ENCODE measurements at places on chromosomes 3 and 15.

GRCh38 chr3:9930804-9931418, 2.7 kb upstream of the CRELD1 start:
- peak; percentile 43 for DNase-seq

DNA sequence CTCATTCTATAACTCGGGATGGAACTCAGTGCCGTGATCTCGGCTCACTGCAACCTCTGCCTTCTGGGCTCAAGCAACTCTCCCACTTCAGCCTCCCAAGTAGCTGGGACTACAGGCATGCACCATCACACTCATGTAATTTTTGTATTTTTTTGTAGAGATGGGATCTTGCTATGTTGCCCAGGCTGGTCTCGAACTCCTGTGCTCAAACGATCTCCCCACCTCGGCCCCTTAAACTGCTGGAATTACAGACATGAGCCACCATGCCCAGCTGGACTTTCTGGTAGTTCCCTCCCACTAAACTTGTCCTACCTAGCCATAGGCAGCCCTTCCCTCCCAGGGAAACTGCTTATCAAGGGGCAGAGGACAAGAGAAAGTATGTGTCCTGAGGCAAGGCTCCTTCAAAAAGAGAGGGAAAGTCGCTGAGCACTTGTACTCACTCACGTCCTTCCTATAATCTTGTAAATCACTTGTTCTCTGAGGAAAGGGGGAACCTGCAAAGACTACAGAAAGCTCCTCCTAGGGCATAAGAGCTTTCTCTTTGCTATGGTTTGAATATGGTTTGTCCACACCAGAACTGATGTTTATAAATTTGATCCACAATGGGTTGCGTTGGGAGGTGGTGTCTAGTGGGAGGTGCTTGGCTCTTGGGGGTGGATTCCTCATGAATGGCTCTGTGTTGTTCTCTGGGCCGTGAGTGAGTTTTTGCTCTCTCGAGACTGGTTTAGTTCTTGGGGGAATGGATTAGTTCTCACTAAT, 13.6 kb upstream of the TBL1XR1 start:
- DNase-seq: no peak

DNA sequence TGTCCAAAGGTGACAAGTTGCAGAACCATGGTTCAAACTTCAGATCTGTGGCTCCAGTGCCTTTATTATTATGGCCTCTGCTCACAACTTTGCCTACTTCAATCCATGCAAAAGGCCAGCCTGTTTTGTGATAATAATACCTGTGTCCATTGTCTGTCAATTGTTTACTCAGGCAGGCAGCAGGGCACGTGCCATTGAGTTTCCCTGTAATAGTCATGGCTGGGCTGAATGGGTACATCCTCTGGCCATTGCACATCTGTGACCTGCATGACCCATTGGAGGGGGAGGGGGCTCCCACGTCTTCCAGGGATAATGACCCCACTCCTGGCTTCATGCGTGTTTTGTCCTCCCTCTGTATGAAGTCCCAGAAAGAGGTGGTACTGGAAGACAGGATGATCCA, 215.4 kb downstream of the SSR3 start:
- DNase-seq: no peak

GRCh38 chr15:88974392-88974791, 61.2 kb upstream of the MFGE8 start:
- no peak for DNase-seq

DNA sequence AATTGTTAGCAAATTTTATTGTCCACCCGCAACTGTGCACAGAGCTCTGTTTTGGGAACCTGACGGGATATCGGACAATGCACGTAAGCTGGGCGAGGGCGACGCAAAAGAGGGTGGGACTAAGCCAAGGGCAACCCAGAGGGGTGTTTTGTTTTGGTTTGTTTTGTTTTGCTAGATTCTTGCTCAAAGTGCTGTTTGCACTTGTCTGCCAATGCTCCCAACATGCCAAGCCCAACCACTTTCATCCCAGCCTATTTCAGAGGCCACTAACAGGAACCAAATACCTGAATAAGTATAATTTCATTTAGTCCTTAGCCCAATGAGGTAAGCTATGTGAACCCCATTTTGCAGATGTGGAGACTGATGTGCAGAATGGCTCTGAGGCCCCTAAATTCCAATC, 9.7 kb upstream of the CMTM7 start:
- no peak for DNase-seq

GRCh38 chr3:25447925-25448324, 19.9 kb downstream of the RARB start:
- no peak for DNase-seq

GRCh38 chr15:83694536-83694935, 40.6 kb downstream of the ADAMTSL3 start:
- no peak for DNase-seq

DNA sequence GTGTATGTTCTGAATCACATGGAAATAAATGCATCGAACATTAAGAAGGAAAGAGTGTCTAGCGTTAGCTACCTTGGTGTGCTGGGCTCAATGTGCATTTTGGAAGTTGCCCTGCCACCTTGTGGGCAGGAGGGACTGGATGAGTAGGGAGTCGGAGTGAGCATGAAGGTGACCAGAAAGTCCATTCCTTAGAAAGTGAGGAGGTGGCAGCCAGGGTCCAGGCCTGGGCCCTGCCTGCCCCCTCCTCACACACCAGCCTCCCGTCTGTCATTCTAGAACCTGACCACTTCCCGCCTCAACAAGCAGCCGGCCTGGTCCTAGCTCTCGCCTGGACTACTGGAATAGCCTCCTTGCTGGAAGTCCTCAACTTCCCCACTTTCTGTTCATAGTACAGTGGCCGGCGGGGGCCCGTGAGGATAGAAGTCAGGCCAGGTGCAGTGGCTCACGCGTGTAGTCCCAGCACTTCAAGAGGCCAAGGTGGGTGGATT, 10.2 kb upstream of the GATA2 start:
- DNase-seq: peak; percentile 38

GRCh38 chr3:114081037-114081436, 24.5 kb downstream of the QTRT2 start:
- no peak for DNase-seq

DNA sequence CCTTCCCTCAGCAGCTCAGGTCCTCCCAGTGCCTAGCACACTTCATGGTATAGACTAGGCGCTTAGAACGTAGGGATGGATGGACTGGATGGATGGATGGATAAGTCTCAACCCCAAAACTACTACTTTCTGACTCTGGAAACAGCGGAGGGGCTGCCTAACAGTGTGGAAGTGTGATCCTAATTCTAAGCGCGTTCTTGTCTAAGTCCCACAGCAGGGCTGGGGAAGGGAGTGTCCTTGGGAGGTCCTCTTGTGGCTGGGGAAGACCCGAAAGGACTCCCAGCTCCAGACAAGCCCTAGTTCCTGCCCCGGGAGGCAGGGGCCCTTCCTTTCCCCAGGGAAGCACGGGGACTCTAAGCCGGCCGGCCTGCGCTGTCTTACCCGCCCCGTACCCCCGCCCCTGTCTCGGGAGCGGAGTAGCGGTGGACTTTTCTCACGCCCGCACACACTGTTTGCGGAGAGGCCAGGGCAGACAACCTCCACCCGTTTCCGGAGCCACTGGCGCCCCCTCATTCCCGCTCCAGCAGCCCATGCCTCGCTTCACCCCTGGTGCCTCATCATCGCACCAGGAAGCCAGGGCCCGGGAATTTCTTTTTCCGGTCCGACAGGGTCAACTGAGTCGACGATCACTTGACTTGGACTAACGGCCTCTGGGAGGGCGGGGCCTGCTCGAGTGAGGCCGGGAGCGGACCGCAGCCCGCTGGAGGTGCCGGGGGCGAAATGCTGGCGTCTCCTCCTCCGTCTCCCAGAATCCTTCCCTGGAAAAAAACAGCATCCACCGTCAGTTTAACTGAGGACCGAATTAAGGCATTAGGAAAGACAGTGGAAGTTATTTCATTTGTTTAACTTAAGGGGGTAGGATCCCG, 133.3 kb downstream of the TBC1D2B start:
- peak; percentile 91 for DNase-seq

DNA sequence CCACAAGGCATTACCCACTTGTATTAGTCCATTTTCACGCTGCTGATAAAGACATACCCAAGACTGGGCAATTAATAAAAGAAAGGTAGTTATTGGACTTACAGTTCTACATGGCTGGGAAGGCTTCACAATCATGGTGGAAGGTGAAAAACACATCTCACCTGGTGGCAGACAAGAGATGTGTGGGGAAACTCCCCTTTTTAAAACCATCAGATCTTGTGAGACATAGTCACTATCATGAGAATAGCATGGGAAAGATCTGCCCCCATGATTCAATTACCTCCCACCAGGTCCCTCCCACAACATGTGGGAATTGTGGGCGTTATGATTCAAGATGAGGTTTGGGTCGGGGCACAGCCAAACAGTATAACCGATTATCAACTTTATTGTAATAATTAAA, 17.0 kb upstream of the CMC1 start:
- DNase-seq: no peak

GRCh38 chr3:165159760-165160421, 36.3 kb downstream of the SLITRK3 start:
- DNase-seq: no peak

DNA sequence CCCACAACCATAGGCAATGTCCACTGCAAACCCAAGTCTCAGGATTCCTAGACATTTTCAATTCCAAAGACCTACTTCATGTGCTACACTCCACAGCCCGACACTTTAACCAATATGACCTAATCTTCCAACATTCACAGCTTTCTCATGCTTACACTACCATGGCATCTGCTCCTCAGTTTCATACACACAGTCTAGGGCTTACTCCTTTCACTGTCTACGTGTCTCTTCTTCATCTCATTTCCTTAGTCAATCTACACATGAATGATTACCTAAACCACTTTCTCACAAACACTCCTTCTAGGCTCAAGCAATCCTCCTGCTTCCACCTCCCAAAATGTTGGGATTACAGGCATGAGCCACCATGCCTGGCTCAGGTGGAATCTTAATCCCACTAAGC, 106.3 kb downstream of the STAG1 start:
- no peak for DNase-seq

GRCh38 chr15:64187396-64188191, 24.8 kb upstream of the PPIB start:
- DNase-seq: no peak

Measured in hematopoietic multipotent progenitor cell treated with erythropoietin and hydrocortisone succinate and interleukin-3 and kit ligand, for 8 days (in vitro differentiated cells).